ENCODE measurements at places on chromosomes 6 and 20.
A peak's percentile ranks its signal among the peaks of the same experiment; 100 is the strongest.

DNA sequence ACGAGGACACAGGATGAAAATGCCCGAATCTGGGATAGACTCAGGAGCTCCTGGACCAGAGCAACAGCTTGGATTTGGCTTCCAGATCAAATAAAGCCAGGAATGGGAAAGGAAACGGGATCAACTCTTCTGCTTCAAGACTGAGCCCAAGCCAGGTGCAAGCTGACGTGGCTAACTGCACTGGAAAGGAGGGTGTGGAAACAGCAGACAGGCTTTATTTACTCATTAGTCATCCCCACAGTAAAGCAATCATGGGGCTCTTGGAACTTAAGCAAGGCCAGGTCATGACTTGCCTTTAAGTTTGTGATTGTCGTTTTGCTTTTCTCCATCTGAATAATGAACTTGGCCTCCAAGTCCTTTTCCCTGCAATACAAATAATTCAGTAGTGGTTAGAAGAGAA lies 45.2 kb downstream of the KIF16B start:
- DNase-seq = peak; percentile 72

GRCh38 chr6:44180886-44181285 lies 22.3 kb downstream of the CAPN11 start:
- no peak for DNase-seq

DNA sequence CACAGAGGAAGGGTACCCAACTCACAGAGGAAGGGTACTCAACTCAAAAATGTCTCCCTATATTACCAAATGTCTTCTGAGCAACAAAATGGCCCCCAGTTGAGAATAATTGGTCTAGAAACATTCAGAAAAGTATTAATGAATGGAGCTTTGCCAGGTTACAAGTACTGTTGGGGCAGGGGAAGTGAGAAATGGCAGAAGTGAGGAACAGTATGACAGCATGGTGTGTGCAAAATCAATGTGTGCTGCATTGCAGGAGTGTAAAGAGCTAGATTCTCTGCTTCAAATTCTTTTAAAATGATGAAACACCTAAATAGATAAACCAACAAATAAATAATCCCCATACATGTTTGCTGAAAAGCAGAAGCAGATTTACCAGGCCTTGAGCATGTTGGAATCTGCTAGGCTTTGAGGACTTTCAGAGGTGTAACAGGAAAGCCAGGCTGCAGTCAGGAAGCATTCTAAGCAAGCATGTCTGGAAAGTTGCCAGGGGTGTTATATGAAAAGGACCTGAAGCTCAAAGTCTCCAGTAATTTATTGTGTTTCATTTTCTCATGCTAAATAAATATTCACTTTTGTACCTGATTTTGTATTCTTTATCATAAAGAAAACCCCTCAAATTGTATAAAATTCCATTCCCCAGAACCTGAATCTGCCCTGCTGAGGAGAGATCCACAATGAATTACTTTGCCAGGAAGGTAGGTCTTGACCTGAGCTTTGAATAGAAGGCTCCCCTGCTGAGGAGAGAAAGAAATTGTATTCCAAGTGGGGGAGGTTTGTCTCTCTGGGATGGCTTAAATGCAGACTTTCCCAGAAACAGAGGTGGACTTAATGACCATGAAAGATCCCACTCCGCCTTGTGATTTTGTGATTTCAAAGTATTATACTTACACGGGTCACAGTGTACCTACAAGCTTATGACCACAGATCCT lies 265.0 kb upstream of the MARCKS start:
- no peak for DNase-seq

- DNase-seq = no peak
These were observed 149.9 kb upstream of the UST start for GRCh38 chr6:148596891-148597455.

DNA sequence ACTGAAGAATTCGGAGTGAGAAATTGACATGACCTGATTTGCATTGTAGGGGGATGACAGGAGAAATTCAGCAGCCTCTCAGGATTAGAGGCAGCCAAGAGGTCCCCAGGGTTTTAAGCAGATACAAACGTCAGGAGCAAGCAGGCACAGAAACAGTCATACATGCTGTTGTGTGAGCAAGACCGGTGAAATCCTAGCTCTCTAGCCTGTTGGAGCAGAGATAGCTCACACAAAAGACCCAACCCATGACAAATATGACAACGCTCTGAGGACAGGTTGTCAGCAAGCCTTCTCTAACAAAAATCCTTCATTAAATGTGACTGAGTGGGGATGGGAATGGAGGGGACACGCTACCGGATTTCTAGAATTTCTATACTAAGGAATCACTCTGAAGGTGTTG lies 23.0 kb upstream of the AKAP12 start:
- no peak for DNase-seq

DNA sequence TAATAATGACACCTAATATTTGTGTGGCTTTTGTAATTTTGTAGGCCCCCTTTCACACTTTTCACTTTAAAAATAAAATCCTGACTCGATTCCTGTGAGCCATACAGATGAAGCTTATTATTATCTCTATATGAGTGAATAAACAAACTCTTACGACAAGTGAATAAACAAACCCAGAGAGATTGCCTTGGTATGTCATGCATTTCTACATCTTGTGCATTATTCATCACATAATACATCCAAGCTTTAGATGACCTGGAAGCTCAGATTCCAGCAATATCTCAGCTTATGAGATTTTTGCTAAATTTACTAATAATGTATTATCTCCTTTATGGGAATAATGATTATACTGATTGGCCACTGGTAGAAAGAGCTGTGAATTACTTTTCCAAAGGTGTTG lies 248.2 kb downstream of the TBX18 start:
- no peak for DNase-seq

- DNase-seq = no peak
These were observed 7.9 kb upstream of the WFDC10A start for GRCh38 chr20:45621593-45621992.

GRCh38 chr6:159646733-159647132 lies 46.3 kb downstream of the SOD2 start:
- DNase-seq = no peak

- DNase-seq = no peak
These were observed 5.6 kb downstream of the BIRC7 start for GRCh38 chr20:63241272-63241671.

DNA sequence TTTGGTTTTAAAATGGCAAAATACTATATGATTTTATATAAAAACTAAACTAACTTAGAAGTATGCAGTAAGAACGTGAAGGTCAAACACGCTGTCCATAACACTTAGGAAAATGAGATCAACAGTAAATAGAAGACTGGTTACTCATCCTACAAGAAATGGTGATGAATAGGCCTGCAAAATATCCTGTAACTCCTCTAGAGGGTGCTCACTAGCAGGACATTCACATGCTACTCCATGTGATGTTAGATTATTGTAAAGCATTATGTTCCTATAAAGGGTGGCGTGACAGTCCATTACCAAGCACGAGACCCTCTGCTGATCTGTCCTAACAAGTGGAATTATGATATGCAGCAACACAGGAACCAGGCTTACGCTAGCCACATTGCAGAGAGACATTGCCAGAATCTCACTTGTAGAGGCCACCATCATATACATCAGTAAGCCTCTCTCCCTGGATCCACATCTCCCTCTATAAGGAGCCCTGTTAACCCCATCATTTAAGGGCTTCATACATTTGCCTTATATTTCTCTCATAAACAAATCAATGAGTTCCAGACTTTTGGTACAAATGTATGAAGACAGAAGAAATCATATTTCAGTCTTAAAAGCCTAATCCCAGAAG lies 18.0 kb upstream of the DEFB129 start:
- peak; percentile 44 for DNase-seq

- DNase-seq = no peak
These were observed 124.0 kb downstream of the PLCB1 start for GRCh38 chr20:8255945-8256632.

DNA sequence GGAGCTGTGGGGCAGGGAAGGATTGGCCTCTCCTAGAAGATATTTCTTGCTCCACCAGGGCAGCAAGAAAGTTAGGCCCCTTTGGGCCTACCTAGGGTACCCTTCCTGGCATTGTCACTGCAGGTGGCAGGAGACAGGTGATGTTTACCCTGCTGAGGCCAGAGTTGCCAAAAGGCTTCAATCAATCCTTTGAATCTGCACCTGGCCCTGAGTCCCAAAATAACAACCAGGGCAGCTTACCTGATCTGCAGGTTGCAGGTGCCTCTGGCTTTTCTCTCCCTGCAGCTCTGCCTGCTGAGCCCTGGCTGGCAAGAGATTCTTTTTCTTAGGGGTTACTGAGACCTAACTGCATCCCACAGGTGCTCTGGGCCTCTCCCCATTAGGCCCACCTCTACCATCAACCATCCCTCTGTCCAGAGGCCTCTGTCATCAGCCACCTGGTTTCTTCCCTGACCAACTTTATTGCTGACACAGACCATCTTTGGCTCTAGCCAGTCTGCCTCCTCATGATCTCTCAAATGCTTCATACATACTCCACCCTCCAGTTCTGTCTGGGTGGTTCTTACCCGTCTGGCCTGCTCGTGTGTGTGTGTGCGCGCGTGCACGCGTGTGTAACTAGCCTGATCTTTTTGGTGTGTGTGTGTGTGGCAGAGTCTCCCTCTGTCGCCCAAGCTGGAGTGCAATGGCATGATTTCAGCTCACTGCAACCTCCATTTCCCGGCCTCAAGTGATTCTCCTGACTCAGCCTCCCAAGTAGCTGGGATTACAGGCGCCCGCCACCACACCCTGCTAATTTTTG lies 13.7 kb downstream of the BCL2L1 start:
- no peak for DNase-seq

GRCh38 chr6:134358320-134358719 lies 40.4 kb upstream of the SGK1 start:
- DNase-seq = no peak

DNA sequence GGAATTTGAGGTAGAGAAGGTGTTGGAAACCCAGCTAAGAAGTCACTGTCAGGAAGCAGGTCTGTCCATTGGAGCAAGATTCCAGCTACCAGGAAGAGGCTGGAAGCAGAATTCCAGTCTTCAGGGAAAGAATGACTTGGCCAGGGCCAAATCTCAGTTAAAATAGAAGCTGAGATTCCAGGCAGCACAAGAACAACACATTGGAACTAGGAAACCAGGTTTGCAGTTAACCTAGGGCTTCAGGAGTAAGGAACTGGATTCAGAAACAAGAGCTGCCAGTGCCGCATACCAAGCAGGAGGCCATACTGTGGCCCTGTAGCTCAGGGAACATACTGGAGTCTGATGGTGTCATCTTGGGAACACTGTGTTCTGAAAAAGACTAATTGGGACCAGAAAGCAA lies 73.7 kb upstream of the FUCA2 start:
- no peak for DNase-seq

- DNase-seq = no peak
These were observed 4.4 kb downstream of the EFHC1 start for GRCh38 chr6:52424513-52424912.

DNA sequence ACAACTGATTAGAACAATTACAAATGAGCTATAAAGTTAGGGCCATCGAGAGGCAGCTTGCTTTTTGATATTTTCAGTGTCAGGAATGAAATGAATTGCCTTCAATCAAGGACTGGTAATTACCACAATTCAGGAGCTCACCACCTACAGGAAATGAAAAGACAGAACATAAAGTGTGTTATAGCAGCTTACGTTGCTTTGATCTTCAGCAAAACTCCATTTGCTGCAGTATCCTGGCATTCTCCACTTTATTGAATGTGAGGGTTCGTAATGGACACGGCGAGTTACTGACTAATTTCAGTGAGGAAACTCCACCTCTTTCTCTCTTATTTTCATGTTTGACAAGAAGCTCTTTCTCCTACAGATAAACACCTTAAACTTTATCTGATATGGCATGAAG lies 440.0 kb upstream of the HSF2 start:
- DNase-seq = no peak

- no peak for DNase-seq
These were observed 1.1 kb upstream of the DCBLD1 start for GRCh38 chr6:117481278-117481925.

GRCh38 chr6:30130887-30131862 lies 4.8 kb upstream of the TRIM40 start:
- DNase-seq = peak; percentile 76

- no peak for DNase-seq
These were observed 64.8 kb downstream of the SLC2A10 start for GRCh38 chr20:46774236-46774635.

GRCh38 chr20:63168861-63169260 lies 47.1 kb downstream of the YTHDF1 start:
- no peak for DNase-seq

- DNase-seq = no peak
These were observed 24.9 kb upstream of the VEGFA start for GRCh38 chr6:43744931-43745727.

DNA sequence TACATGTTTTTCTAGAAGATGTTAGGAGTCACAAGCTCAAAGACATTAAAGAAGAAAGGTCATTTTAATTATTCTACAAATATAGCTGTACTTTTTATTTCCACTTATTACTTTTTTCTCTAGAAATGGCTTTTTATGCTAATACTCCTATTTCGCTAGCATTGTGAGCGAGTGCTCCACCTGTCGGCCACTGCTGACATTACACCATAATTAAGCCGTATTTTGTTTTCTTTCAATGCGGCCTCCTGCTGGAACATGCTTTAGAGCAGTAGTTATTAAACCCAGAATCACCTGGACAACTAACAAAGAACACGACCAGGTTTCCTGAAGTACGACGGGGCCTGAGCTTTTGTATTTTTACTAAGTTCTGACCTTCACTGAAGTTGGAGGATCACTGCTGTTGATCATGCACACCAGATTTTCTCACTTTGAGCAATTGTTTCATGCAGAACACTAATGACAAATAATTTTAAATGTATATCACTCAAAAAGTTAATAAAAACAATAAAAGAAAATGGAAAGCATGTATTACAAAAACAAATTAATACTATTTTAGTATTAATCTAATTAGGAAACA lies 74.1 kb upstream of the PAK5 start:
- peak; percentile 24 for DNase-seq

DNA sequence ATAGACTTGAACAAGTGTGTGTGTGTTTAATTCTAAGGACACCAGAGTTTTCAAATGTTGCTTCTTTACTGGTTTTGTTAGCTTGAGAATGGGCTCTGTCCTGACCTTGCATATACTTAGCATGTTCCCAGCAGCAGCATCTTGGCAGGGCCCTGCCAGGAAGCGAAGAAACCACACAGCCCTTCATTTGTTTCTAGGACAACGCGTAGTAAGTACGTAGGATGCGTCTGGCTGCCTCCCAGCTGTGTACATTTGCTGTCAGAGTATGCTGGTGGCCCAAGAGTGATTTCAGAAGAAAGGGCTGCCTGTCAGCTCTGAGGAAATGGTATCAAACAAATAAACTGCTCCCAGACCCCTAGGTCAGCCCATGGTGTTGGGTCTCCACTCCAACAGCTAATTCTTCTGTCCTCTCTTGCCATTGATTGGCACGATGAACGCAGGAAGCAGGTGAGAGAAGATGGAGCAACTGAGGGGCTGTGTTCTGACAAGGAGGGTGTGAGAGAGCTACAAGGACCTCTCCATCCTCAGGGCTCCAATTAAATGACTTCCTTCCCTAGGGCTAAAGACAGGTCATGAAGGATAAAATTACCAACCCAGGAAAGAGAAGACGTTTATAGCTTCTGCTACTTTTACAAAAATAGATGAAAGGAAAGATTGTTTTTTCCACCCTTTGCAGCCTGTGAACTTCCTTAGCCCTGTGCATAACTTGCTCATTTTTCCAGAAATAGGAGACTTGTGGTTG lies 55.9 kb upstream of the HDDC2 start:
- DNase-seq = no peak

GRCh38 chr20:20447196-20447595 lies 79.3 kb downstream of the INSM1 start:
- no peak for DNase-seq

- DNase-seq = no peak
These were observed 6.2 kb downstream of the KCNK5 start for GRCh38 chr6:39223061-39223460.
